ENCODE measurements at places on chromosomes 7 and 10.
A peak's percentile ranks its signal among the peaks of the same experiment; 100 is the strongest.

DNA sequence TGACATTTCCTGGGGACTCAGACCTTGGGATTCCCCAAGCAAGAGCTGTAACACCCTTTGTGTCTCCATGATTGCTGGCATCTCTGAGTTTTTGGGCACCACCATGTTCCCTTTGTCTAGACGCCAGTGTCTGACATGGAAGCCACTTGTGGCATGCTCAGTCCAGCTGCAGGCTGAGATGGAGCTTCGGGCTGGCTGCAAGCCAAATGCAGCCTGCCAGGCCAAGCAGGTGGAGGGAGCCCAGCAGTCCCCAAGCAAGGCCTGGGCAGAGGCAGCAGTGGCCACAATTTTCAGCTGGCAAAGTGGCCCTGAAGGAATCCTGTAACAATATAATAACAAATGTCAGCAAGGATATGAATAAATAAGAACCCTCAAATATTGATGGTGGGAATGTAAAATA lies 86.2 kb upstream of the ABCB5 start:
- DNase-seq = no peak

GRCh38 chr7:37342688-37343471 lies 105.8 kb downstream of the ELMO1 start:
- DNase-seq = peak; percentile 62

- no peak for DNase-seq
Observed at GRCh38 chr7:12771378-12771877, 84.0 kb downstream of the ARL4A start.

DNA sequence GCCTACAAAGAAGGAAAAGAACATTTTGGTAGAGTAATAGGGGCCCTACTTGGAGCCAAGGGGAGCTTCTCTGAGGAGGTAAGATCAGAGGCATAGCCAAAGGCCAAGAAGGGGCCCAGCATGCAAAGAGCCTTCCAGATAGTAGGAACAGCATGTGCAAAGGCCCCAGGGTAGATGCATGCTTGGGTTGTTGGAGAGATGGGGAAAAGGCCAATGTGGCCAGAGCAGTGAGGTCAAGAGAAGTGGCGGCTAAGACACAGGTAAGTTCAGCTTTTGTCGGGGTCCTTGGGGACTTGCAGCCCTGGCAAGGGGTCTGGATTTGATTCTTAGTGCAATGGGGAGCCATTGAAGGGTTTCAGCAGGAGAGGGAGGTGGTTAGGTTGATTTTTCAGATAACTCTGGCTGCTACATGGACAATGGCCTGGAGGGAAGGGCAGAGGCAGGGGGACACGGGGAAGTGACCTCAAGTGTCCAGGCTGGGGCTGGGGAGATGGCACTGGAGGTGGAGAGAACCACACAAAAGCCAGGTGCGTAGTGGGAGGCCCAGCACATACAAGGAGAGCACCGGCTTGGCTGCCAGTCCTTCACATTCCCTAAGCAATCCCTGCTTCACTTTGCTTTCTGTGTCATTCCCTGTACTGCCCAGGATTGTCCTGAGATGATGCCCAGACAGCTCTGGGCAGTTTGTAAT lies 16.5 kb downstream of the GRID1 start:
- no peak for DNase-seq

- DNase-seq = no peak
Observed at GRCh38 chr10:95837356-95837776, 70.4 kb upstream of the CC2D2B start.

GRCh38 chr7:42690794-42691639 lies 220.9 kb downstream of the C7orf25 start:
- DNase-seq = no peak
